Activated CD4-positive, alpha-beta T cell treated with anti-CD3 and anti-CD28 coated beads, Interleukin-2, amount 50 U/mL, for 48 hours (primary cell): ENCODE measurements at places on chromosomes 1 and 21.
A peak's percentile ranks its signal among the peaks of the same experiment; 100 is the strongest.

- no peak for DNase-seq
Measured at GRCh38 chr1:48571303-48571987, 99.4 kb upstream of the SPATA6 start.

DNA sequence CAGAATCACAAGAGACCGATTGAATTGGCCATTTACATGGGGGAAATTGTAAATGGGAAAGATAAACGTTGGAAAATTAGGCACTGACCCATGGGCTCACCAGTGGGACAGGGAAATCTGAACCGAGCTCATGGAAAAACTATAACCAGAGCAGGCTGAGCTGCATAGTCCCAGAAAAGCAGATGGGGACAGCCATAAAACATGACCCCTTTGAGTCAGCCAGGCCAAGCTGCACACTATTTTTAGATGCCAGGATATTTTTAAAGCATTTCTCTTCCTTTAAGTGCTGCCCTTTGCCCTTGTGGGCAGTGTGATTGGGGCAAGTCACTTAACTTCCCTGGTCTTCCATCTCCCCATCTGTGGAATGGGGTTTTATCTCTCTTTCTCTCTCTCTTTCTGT lies 184.1 kb downstream of the FOXD2 start:
- no peak for DNase-seq

DNA sequence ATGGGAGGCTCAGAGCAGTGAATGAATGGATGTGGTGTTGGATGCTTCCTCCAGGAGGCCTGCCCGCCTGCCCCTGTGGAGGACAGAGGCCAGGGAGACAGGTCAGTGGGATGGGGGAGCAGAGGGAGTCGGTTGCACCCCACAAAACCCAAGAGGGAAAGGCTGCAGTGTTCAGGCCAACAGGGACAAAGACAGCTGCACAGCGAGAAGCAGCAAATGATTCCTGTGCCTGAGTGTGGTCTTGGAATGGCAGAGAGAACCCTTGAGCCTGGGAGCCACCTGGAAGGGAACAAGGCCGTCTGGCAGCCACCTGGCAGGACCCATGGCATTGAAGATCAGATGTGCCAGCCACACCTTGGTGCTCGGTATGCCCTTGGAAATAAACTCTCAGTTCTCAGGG lies 8.1 kb downstream of the TFF3 start:
- no peak for DNase-seq

DNA sequence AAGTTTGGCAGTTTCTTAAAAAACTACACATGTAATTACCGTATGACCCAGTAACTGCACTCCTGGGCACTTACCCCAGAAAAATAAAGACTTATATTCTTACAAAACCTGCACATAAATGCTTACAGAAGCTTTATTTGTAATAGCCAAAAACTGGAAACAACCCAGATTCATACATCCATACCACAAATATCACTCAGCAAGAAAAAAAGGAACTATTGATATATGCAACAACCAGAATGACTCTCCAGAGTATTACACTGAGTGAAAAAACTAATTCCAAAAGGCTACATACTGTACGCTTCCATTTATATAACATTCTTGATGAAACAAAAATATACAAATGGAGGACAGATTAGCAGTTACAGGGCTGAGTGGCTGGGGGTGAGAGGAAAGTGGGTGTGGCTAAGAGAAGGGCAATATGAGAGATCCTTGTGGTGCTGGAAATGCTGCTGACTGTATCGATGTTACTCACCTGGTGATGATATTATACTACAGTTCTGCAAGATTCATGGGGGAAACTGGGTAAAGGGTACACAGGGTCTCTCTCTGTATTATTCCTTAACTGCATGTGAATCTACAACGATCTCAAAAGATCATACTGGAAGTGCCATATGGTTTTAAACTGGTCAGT lies 96.0 kb upstream of the GNG4 start:
- no peak for DNase-seq

DNA sequence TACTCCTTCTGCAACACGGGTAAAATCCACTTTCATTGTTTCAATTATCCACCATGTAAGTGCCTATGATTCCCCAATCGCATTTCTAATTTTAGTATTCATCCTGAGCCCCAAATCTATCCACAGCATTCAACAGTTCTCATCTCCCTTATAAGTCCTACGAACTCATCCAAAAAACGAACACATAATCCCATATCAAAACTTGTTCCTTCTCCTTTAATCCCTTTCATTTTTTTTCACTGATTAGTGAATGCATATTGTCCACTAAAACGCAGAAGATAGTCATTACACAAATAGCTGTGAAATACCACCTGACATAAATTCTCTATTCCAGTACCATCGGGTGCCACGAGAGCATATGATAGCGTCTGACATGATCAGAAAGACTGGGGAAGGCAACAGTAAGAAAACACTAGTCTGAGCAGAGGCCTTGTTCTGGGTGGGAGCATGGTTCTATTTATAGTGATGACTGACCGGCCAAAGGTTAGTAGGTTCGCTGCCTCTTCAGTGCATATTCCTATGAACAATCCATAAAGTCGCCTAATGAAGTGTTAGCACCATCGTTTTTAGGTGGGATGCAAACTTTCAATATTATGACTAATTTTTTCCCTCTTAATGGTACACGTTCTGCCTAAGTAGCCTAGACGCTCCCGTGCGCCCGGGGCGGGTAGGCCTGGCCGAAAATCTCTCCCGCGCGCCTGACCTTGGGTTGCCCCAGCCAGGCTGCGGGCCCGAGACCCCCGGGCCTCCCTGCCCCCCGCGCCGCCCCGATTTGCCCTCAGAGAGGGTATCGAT lies 648 bp downstream of the ATP5PF start:
- DNase-seq = no peak

DNA sequence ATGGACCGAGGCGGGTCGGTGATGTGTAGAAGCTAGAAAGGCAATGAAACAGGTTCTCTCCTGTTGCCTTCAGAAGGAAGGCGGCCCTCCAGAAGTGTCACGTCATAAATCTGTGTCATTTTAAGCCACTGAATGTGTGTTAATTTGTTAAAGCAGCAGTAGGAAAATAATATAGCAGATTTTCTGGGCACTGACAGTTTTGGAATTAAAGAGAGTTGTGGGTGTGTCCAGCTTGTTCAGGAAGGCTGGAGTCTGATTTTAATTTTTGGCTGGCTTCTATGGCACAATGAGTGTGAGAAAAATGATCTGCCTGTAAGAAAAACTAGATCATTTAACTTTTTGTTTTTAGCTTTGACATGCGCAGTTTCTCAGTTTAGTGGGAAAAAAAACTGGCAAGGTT lies 177.3 kb downstream of the EDEM3 start:
- no peak for DNase-seq

- DNase-seq = no peak
Measured at GRCh38 chr1:52164604-52165003, 22.7 kb downstream of the ZFYVE9 start.

DNA sequence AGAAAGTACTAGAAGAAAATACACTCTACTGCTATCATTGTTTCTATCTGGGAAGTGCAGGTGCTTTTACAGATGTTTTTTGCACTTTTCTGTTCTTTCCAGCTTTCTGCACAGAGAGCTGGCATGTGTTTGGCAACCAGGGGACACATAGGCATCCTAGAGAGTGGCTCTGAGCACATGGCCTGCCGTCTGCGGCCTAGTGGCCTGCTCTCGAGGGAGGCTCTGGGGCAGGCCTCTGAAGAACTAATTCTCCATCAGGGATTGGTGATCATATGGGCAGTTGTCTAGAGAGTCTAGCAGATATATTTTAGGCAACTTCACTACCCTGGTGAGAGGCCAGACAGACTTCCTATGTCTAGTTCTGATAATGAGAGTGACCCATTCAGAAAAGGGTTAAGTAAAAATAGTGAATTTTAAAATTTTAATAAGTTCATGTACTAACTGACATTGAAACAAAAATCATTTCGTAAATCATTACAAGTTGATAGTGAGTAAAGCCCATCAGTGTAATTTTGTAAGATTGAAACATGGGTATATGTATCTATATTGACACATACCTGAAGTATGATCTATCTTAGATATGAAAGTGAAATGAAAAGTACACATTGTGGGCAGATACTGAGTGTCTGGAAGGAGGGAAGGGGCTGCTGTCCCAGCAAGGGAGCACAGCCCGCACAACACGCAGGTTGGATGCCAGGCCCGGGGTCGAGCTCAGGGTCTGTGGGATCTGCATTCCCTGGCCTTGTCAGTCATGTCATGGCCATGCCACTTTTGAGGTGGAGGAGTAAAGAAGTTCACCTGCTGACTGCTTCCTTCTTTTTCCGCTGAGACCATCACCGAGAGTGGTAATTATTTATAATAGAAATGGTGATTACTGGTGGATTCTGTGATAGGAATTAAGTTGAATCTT lies 79.8 kb downstream of the PCBP3 start:
- DNase-seq = no peak

- no peak for DNase-seq
Measured at GRCh38 chr1:41498804-41499203, 14.3 kb upstream of the EDN2 start.

GRCh38 chr21:18318156-18318555 lies 73.5 kb downstream of the CHODL start:
- no peak for DNase-seq

DNA sequence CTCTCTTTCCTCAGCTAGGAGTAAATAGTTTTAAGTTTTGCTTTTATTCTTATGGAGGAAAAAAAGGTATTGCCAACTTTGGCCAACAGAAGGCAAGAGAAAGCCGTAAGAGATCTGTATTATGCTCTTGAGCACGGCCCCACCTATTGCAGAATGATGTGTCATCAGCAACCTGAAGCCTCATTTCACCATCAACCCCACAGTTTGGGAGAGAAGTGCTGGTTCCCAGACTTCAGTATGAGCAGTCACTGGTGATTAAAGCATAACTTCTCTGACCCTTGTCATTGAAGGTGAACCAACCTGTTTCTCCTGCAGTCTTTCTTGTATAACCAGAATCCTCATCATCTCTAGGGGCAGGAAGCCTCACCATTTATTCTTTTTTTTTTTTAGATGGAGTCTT lies 100.2 kb downstream of the SIPA1L2 start:
- no peak for DNase-seq

- DNase-seq = peak; percentile 53
Measured at GRCh38 chr1:12435639-12436344, 182.2 kb downstream of the DHRS3 start.

GRCh38 chr1:6923955-6924881 lies 139.0 kb downstream of the CAMTA1 start:
- DNase-seq = no peak

DNA sequence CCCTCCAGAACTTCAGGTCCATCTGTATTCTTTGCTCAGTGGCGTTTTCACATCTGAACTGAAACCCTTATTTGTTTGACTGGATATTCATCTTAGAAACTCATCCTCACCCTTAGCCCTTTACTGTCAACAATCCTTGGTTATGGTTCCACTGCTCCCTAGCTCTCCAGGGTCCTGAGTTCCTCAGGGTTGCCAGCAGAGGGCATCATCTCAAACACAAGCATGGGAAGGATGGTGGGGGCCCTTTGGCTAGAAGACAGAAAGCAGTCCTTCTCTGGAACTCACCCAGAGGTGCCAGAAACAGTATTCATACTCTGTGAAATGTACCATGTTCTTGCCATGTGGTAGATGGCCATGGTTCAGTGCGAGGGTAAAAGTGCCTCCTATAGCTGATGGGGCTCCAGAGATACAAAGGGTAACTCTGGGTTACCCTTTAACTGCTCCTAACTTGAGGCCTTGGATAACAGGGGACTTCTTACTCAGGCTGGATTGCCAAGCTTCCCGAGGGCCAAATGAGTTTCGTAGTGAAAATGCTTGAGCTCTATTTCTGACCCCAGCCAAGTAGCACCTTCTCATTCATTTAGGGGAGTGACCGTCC lies 11.3 kb downstream of the NCSTN start:
- DNase-seq = no peak

GRCh38 chr1:63888984-63889383 lies 115.2 kb downstream of the ROR1 start:
- DNase-seq = no peak
